ENCODE measurements at places on chromosomes 7 and 10. TPM values are rescaled to one million over a fixed set of nuclear protein-coding genes. Genes with fewer than 3 reads are reported as not detected.

RPEL1 gene
- 0.17 TPM for total RNA-seq

CDHR1 gene
- total RNA-seq: 8.8 TPM

- DNase-seq: no peak
Measured at GRCh38 chr7:101722247-101722646, 93.2 kb upstream of the MYL10 start.

- no peak for DNase-seq
Measured at GRCh38 chr7:141039376-141039775, 24.6 kb upstream of the MRPS33 start.

DNA sequence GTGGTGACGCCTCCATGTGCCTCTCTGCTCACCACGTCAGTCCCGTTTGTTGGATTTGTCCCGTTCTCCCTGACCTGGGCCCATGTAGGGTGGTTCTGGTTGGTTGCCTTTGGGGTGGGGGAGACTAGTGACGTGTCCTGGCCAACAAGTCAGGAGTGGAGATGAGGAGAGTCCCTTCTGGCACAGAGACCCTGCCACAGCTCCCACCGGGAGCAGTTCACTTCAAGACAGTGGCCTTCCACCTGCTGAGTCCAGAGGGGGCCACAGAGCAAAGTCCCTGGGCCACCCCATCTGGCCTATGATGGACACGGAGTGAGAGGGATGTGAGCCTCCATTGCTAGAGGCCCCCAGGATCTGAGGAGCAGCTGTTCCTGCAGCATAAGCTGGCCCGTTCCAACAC lies 405.6 kb downstream of the TCERG1L start:
- no peak for DNase-seq

GRCh38 chr7:117587931-117588330 lies 108.1 kb downstream of the CFTR start:
- no peak for DNase-seq

SORCS3 gene
- total RNA-seq: not detected

GRCh38 chr7:126305671-126306070 lies 947.1 kb downstream of the GRM8 start:
- DNase-seq: peak; percentile 2

FOXI2 gene
- not detected for total RNA-seq

DNA sequence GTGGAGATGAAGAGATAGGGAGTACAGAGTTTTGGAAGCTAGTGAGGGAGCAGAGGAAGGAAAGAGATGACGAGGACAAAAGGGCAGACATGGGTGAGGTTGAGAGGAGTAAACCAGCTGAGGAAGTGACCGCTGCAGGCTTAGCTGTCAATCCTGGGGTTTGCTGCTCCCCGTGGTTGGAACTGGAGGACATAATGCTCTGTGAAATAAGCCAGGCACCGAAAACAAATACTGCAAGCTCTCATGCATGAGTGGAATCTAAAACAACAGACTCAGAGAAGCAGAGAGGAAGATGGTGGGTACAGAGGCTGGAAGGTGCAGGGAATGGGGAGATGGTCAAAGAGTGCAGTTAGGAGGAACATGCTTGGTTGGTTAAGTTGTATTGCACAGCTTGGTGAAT lies 482.2 kb upstream of the C7orf33 start:
- DNase-seq: no peak

HECW1 gene
- total RNA-seq: not detected

DNA sequence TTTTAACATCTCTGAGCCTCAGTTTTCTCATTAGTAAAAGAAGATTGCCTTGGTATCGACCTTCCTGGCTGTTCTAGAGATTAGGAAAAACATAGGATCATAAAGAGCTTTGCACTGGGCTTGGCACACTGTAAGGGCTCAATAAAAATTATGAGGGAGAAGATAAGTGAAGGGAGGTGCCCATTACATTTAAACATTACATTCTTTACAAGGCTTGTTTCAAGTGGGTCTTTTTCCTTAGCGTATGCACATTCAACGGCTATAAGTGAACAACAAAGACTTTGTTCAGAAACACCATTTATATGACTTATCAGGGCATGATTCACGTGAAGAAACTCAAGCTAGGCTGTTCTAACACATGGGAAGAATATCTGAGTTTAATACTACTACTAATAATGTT lies 351.9 kb upstream of the NPVF start:
- DNase-seq: no peak

DNA sequence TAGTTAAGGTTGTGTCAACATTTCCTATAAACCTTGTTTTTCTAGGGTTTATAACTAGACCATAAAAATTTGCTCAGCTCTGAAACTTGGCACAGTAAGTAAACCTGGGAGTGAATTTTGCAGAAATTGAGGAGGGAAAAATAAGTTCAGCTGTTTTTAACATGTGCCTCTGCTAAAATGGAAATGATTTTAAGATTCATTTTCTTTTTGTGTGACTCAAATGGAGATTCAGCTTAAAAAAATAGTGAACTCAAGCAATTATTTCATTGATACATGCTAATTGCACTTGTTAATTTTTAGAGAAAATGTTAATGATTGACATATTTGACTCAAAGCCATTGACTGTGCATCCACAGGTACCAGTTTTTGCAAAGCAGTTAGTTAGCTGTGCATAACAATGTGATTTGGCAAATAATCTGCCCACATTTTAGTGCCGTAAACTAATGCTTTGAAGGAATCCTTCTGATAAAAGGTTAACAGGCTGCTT lies 68.5 kb upstream of the ZNF438 start:
- DNase-seq: no peak

DNA sequence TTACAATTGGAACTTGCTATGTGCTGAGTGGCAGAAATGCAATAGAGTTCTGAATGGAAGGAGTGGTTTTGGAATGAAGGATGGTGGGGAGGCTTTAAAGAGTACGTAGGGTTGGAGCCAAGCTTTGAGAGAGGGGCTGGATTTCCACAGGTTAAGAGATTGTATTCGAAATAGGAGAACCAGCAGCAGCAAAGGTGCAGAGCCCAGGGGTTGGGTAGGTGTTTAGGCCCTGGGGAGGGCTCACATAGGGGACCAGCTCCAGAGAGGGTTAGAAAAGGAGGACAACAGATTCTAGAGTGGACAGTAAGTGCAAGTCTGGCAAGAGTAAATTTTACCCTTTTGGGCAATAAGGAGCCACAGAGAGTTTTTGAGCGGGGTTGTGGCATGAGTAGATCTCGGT lies 297.2 kb downstream of the RPS24 start:
- no peak for DNase-seq

- peak; percentile 36 for DNase-seq
Measured at GRCh38 chr7:118153551-118154177, 30.3 kb upstream of the LSM8 start.

DNA sequence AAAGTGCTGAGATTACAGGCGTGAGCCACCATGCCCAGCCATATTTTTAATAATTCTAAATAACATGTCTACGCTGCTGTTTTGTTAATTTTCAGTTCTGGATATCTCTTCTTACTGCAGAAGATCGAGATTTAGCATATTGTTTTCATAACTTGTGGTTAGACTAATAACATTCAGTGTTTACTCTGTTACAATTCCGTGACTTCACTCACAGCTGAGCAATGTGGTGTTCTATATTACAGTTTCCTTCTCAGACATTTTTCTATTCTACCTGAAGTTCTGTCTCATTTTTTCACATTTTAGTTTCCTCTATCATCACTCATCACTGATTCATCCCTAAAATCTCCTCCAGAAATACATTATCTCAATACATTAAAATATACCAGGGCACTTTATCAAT lies 10.9 kb downstream of the RNF32 start:
- no peak for DNase-seq

DNA sequence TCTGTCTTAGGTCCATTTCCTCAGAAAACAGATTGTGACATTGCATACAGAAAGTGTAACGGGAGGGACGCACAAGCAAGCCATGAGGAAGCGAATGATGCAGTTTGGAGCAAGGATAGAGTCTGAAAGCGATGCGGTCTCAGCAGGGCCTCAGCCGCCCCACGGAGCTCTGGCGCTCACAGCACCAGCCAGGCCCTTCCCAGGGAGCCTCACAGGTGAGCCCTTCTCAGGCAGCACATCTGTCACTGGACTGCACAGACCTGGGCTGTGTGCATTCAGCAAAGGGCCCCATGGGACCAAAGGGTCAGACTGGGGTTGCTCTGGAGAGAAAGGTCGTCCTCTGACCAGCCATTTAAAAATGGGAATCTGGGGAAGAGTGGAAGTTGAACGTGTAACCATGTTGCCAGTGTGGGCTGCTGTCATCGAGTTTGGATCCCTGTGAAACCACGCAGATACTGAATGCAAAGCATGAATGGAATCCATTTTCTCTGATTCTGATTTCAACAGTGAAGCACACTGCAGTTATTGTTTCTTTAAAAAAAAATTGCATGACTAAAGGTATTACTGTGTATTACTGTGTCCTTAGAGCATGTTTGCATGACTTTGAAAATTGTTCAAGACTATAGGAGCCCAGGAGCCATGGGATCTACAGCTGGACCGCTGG lies 350.0 kb upstream of the AKR1E2 start:
- DNase-seq: no peak

CTNNA3 gene
- total RNA-seq: not detected

OR2A12 gene
- not detected for total RNA-seq

INHBA gene
- total RNA-seq: 71.5 TPM

TDRD1 gene
- not detected for total RNA-seq

PDE1C gene
- 35.8 TPM for total RNA-seq

GRCh38 chr7:119472408-119473038 lies 800.5 kb upstream of the KCND2 start:
- no peak for DNase-seq

WEE2 gene
- not detected for total RNA-seq

CHCHD1 gene
- total RNA-seq: 13.9 TPM

DNA sequence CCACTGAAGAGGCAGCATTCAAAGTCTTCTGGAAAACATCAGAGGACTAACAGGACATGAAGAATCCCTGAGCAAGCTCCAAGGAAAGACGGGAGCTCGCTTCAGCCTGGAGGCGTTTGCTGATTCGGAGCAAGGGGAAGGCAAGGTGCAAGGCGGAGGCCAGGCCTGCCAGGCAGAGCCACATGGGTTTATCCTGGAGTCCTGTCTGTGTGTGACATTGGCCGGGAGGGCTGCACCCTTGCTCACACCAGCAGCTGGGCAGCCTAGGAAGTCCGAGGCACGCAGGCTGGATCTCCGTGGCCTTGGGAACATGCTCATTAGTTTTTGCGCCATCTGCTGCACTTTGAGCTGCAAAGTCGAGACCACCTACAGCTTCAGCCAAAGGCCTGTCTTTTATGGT lies 22.3 kb upstream of the LARP4B start:
- no peak for DNase-seq

DNA sequence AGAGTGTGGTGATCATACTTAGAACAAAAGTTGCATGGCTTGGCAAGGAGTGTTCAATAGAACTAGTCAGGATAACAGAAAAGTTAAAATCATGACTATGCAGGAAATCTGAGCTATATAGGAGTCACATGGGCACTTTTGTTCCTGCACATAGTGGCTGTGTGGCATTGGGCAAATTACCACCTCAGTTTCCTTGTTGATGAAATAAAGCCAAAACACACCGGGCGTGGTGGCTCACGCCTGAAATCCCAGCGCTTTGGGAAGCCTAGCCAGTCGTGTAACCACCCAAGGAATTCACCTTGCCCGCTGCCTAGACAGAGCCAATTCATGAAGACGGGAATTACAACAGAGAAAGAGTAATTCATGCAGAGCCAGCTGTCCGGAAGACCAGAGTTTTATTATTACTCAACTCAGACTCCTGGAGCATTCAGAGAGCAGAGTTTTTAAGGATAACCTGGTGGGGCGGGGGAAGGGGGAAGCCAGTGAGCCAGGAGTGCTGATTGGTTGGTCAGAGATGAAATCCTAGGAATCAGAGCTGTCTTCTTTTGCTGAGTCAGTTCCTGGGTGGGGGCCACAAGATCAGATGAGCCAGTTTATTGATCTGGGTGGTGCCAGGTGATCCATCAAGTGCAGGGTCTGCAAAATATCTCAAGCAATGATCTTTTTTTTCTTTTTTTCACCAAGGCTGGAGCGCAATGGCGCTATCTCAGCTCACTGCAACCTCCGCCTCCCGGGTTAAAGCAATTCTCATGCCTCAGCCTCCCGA lies 6.4 kb upstream of the MKRN1 start:
- peak; percentile 66 for DNase-seq

- peak; percentile 39 for DNase-seq
Measured at GRCh38 chr7:131745390-131746248, 189.2 kb upstream of the PODXL start.
